ENCODE measurements at places on chromosomes 13 and 19. TPM values are rescaled to one million over a fixed set of nuclear protein-coding genes. Genes with fewer than 3 reads are reported as not detected.

DNA sequence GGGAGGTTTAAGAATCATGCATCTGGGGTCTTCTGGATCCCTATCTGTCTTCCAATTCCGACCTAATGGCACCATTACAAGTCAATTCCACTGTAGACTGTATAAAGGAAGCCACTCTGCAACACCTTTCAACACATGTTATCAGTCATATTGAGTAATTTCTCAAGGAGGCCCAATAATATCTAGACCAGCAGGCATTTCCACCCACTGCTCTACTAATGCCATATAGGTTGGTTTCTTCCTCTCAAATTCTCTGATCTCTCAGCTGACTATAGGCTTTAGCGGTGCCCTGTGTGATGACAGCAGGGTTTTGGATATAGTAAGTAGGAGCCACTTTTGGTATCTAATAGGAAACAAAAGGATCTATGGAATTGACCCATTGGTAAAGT, 12.4 kb upstream of the ITM2B start:
- peak overlapping the region; percentile 82 for H3K27ac ChIP-seq
- H3K4me1 ChIP-seq = peaks cover 19% of the 10 kb centered on the region
- DNase-seq = no peak
- H3K27me3 ChIP-seq = no peaks in the 10 kb centered on the region

The NLRP7 gene
- not detected for total RNA-seq

GRCh38 chr13:27905650-27906049, 14.2 kb upstream of the PDX1 start:
- H3K4me3 ChIP-seq = no peak overlapping the region
- no peak for DNase-seq
- no peaks in the 10 kb centered on the region for H3K4me1 ChIP-seq

GRCh38 chr13:51800486-51800885, 3.5 kb downstream of the DHRS12 start:
- H3K4me1 ChIP-seq = peaks cover 26% of the 10 kb centered on the region
- no peaks in the 10 kb centered on the region for H3K27me3 ChIP-seq
- no peak for DNase-seq
- peaks cover 35% of the 10 kb centered on the region for H3K36me3 ChIP-seq
- H3K4me3 ChIP-seq = no peak overlapping the region
- H3K27ac ChIP-seq = peak overlapping the region; percentile 100

The CEACAM20 gene
- not detected for total RNA-seq

DNA sequence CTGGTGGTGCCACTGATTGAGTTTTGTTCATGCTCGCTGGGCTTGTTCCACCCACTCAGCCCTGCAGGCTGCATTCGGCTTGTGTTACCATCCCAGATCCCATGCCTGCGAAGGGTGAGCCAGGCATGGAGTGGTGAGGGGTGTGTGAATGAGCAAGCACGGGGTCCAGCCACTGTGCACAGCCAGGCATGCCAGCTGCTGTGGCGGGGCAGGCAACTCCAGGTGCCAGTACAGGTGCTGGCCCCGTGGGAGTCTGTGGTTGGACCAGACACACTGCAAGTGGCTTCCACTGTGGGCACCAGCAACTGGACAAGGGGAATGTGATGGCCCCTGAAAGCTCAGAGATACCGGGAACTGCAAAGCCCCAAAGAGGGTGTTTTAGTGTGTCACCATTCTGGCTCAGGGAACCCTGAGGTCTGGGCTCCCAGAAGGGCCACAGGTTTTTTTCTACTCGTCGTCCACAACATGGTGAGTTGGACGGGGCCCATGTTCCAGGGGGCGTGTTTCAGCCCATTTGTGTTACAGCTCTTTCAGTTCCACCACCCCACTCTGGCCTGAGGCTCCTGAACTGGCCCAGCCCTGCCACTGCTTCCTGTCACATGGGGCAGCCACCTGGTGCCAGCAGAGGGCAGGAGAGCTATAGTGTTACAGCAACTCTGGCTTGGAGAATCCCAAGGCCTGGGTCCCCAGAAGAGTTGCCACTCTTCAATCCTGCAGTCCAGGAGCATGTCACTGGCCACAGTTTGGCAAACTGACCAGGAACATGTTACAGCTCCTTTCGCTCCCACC, 217.0 kb upstream of the OBI1 start:
- H3K36me3 ChIP-seq = no peaks in the 10 kb centered on the region
- H3K4me3 ChIP-seq = no peak overlapping the region
- no peak overlapping the region for H3K27ac ChIP-seq
- H3K27me3 ChIP-seq = no peaks in the 10 kb centered on the region
- DNase-seq = no peak

The RGL3 gene
- 1.2 TPM for total RNA-seq

DNA sequence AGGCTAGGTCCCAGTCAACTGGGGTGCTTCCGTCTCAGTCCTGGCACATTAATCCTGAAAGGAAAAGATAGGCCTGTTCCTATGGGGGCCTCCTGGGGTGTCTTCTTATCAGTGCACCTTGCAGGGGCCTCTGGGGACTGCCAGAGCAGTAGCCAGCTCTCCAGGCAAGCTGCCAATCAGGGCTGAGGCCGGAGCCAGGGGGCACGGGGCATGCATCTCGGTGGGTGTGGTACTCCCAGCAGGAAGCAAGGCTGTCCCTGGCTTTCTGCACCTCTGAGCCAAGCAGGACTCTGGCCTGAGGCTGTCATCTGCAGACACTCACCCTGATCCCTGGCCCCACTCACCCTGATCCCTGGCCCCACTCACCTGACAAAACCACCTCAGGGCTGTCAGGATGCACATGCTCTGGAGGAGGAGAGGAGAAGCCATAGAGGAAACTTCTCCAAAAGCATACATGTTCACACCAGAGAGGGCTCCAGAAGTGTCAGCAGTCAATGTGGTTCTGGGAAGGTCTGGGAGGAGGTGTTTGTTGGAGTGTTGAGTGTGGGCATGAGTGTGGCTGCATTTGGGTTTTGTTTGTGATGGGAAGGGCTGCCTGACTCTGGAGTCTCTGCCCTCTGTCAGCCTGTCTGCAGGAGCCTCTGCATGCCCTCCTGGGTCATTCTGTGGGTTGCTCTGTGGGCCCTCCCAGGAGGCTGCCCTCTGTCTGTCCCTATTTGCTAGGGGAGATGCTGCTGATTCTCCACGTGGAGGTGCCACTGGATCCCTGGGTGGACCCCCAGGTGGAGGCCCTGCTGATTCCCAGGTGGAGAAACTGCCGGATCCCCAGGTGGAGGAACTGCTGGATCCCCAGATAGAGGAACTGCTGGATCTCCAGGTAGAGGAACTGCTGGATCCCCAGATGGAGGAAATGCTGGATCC, 22.7 kb upstream of the KCTD15 start:
- H3K27ac ChIP-seq = no peak overlapping the region
- H3K36me3 ChIP-seq = no peaks in the 10 kb centered on the region
- H3K4me3 ChIP-seq = no peak overlapping the region
- no peaks in the 10 kb centered on the region for H3K4me1 ChIP-seq

DNA sequence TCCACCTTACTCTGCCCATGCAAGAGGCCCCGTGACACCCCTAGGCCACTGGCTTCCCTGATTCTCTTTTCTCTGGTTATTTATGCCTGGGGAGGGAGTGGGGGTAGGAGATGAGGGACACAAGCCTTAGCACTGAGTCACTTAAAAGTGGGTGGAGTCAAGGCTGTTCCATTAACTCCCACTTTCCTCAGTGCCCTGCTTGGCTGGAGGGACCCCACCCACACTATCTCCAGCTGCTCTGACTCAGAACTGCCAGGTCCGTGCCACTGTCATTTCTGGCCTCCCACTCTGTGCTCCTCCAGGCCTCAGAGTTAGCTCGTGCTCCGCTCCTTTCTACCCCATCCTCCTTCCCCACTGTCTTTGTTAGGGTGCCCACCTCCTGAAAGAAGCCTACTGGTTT, 113.4 kb upstream of the UQCRFS1 start:
- no peaks in the 10 kb centered on the region for H3K36me3 ChIP-seq
- no peaks in the 10 kb centered on the region for H3K27me3 ChIP-seq
- no peak overlapping the region for H3K27ac ChIP-seq
- no peak overlapping the region for H3K4me3 ChIP-seq

DNA sequence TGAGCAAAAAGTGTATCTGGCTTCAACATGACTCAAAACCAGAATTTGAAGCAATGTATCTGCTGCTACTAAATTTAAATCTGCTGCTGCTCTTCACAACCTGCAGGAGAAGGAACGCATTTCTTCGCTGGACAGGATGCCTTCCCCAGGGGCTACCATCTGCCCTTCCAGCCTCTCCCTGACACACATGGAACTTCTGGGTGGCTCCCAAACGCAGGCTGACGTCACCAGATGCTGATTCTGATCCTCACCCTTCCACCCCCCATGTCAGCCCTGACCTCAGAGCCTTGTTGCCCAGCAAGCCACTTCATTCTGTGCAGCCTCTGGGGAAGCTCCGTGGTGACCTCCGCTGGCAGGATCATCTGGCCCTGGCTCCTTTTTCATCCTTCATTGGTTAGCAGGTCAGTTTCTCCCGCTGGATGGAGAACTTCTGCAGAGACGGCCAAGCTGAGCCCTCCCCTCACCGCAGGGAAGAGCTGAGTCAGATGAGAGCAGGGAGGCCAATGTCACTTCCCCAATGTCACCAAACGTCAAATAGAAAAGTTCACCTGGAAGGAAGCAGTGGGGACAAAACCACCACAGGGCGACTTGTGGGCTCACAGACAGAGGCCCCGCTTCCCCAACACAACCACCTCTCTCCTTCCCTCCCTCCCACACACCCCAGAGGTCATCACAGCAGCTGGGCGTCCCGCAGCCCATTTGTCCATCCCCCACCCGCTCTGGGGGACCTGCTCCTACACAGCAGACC, 14.0 kb upstream of the RAB20 start:
- H3K36me3 ChIP-seq = no peaks in the 10 kb centered on the region
- H3K4me3 ChIP-seq = no peak overlapping the region
- H3K27me3 ChIP-seq = peaks cover 44% of the 10 kb centered on the region
- H3K27ac ChIP-seq = no peak overlapping the region
- DNase-seq = peak; percentile 23

The CBLC gene
- not detected for total RNA-seq

DNA sequence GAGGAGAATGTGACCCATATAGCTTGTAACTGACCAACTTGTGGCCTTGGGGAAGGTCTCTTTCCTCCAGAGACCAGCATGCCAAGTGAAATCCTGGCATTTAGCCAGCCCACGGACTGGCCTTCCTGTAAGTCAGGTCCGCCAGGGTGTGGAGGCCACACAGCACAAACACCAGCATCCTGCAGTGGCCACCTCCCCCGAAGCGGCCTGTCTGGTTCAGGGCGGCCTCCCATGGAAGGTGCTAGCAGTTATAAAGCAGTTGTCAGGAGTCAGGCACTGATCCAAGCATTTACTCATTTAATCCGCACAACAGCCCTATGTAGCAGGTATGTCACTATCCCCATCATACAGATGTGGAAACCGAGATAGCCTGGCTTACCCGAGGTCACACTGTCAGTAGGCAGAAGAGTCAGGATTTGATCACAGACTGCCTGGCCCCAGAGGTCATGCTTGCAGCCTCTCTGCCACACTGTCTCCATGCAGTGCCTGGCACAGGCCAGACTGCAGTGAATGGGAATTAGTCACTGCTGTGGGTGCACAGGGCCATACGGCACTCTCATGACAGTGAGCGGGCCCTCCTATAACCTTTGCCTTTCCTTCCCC, 36.7 kb downstream of the CAPN12 start:
- H3K27ac ChIP-seq = peak overlapping the region; percentile 70
- H3K27me3 ChIP-seq = no peaks in the 10 kb centered on the region
- H3K4me3 ChIP-seq = no peak overlapping the region
- peaks cover 78% of the 10 kb centered on the region for H3K4me1 ChIP-seq
- DNase-seq = peak; percentile 76
- peaks cover 53% of the 10 kb centered on the region for H3K36me3 ChIP-seq

The ZNF525 gene
- 4.1 TPM for total RNA-seq

All from heart right ventricle (tissue), 16 donors.